Cardiac septum (tissue), 1 donor: ENCODE measurements at places on chromosomes 5 and 9.

GRCh38 chr5:69129413-69129812 lies 35.6 kb downstream of the SLC30A5 start:
- no peak for DNase-seq

GRCh38 chr9:12666813-12667212 lies 26.4 kb upstream of the TYRP1 start:
- DNase-seq, result no peak

- DNase-seq, result no peak
These were observed 228.2 kb downstream of the PRR16 start for GRCh38 chr5:120692325-120692724.

- no peak for DNase-seq
These were observed 72.8 kb downstream of the NR6A1 start for GRCh38 chr9:124698265-124698664.

GRCh38 chr9:120368799-120369198 lies 211.2 kb downstream of the CDK5RAP2 start:
- peak; percentile 20 for DNase-seq

GRCh38 chr5:145854651-145855258 lies 18.1 kb downstream of the GRXCR2 start:
- no peak for DNase-seq

- DNase-seq, result no peak
These were observed 956 bp downstream of the ZNF189 start for GRCh38 chr9:101399643-101399970.

DNA sequence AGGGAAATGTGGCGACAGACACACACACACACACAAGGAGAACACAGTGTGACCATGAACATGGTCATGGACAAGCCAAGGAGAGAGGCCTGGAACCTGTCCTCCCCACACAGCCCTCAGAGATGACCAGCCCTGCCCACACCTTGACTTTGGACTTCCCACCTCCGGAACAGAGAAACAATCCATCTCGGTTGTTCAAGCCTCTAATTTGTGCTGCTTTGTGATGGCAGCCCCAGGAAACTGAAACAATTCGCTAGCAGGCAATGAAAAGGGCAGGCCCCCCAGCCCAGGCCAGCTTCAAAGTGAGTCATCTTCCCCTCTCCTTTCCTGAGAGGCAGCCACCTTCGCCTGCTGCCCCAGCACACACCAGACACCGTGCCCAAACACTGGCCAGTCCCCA lies 47.7 kb downstream of the NSUN2 start:
- no peak for DNase-seq

GRCh38 chr5:74589204-74590056 lies 51.1 kb downstream of the ENC1 start:
- DNase-seq, result no peak

GRCh38 chr5:143119291-143119769 lies 284.2 kb downstream of the NR3C1 start:
- DNase-seq, result no peak

DNA sequence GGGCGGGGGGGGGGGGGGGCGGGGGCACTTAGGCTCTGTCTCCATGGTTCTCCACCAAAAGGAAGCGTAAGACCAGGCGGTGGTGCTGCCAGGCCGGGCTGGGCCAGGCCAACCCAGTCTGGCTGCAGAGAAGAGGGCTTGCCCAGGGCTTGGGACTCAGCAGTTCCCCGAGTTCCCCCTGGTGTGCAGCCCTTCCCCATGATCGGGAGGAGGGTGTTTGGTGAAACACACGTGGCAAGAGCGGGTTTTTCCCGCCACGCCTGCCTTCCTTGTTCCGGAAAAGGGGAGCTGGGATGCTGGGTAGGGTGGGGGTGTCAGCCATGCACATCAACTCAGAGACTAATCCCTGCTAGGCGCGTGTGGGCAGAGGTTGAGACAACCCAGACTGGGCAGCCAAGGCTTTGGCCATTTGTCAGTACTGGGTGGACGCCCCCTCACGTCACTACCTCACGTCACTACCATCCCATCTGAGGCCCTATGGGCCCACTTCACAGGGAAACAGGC lies 32.9 kb downstream of the PRRX2 start:
- peak; percentile 81 for DNase-seq

DNA sequence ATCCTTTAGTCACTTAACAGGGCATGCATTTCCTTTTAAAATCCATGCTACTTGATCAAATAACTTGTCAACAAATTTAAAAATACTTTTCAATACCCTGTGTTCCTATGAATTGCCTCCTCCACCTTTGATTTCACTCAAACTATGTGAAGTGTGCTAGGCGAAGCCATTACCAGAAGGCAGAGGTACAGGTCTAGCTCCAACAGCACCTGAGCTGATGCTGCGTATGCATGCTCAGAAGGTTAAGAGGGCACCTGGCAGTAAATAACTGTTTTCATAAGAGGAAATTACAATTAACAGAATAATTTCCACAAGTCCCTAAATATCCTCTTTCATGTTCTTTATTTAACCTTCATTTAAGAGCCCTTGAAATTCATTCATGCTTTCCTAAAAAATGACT lies 251.8 kb downstream of the EFNA5 start:
- DNase-seq, result no peak

DNA sequence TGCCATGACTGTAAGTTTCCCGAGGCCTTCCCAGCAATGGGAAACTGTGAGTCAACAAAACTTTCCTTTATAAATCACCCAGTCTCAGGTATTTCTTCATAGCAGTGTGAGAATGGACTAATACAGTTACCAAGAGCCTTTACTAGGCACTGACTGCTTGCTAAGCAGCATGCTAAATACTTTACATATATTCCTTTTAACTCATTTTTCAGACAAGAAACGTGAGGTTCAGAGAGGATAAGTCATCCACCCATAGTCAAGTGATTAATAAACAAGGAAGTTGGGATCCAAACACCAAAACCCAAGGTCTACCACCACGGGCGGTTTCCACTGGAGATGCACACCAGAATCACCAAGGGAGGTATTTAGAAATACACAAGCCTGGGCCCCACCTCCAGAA lies 50.8 kb downstream of the GABBR2 start:
- no peak for DNase-seq

GRCh38 chr9:37017546-37017945 lies 16.5 kb downstream of the PAX5 start:
- DNase-seq, result no peak

- DNase-seq, result no peak
These were observed 104.2 kb downstream of the SNX18 start for GRCh38 chr5:54621709-54622108.

- peak; percentile 92 for DNase-seq
These were observed at the start of gene MRPS2 for GRCh38 chr9:135500525-135501260. TSS of gene MRPS2 (plus strand) at chr9:135500682. CDS start at chr9:135500711, 29 bp downstream.

- no peak for DNase-seq
These were observed 671.8 kb upstream of the SEMA6A start for GRCh38 chr5:117246424-117246823.

- DNase-seq, result no peak
These were observed 191.8 kb downstream of the MSX2 start for GRCh38 chr5:174916227-174916626.

- no peak for DNase-seq
These were observed 40.1 kb downstream of the ALG2 start for GRCh38 chr9:99181621-99182020.

DNA sequence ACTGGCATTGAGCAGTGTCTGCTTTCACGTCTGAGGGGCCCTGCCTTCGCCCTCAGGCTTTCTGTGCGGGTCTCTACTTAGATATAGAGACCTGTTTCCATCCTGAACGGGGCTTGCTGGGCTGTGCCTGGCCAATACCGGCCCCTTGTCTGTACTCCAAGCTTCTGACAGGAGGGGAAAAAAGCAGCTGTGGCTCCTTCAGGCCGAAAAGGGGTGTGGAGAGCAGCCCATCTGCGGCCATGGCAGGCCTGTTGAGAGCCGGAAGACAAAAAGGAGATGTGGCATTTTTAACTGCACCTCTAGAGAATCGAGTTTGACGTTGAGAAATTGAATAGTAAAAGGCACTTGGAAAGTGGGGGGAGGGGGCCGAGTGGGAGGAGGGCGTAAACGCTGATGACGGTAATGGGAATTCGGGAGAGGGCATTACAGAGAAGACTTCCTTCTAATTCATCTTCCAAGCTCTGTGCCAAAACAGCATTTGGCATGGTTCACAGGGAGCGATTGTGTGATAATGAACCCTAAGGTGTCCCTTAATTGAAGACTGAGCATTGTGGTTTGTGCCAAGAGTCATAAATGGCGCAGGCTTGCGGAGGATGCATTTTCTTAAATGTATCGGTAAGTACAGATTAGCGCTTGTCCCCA lies 25.1 kb upstream of the PRDM12 start:
- DNase-seq, result no peak

DNA sequence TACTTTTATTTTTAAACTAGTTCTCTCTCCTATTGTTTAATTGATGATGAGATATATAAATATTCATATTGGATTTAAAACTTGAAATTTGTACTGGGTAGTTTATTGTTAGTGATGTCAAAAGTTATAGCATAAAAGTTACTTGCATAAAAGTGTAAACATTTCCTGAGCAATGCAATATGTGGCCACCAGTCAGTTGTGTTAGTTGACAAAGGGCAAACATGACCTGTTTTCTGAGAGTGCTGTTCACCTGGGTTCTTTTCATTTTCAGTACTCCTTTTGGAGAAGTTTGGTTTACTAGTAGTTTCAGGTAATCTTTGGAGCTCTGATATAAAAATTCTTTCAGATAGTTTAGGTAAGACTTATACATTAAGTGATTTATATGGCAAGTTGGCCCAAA lies 69.4 kb downstream of the COMMD10 start:
- DNase-seq, result no peak

GRCh38 chr9:16138561-16139491 lies 586.0 kb downstream of the CCDC171 start:
- no peak for DNase-seq

- no peak for DNase-seq
These were observed 139.5 kb downstream of the NIPBL start for GRCh38 chr5:37015795-37016666.

DNA sequence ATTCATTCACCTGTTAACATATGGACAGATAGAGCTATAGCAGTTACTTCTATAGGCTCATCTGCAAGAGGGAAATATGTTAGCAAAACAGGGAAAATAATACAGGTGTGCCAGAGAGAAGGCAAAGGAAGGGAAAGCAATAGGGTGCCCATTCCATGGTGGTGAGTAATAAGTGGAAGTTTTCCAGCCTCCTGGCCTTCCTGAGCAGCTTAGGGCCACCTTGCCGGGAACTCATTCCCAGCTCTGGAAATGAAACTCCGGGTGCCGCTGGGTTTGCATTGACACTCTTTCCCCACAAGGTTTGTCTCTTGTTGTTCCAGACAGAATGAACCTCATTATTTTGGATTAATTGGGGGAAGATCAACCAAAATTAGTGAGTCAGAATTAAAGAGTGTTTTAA lies 58.4 kb downstream of the SLC1A3 start:
- no peak for DNase-seq
